Smooth muscle cell of the umbilical artery (primary cell): ENCODE measurements at places on chromosomes 4 and X. TPM values are rescaled to one million over a fixed set of nuclear protein-coding genes. Genes with fewer than 3 reads are reported as not detected.

AMTN gene
- not detected in 2 replicates for total RNA-seq

TRIM61 gene
- total RNA-seq, result 3.0 and 6.8 TPM in 2 replicates

THAP6 gene
- total RNA-seq, result 17.5 and 18.7 TPM in 2 replicates

RNF128 gene
- total RNA-seq, result 9.2 and 29.3 TPM in 2 replicates

TDO2 gene
- 5.4 and 13.7 TPM in 2 replicates for total RNA-seq

PAGE4 gene
- total RNA-seq, result not detected in 2 replicates

UGT2B17 gene
- not detected in 2 replicates for total RNA-seq

CCKAR gene
- 0.09 and 0.30 TPM in 2 replicates for total RNA-seq

UTP3 gene
- 21.7 and 27.9 TPM in 2 replicates for total RNA-seq

CT47C1 gene
- not detected in 2 replicates for total RNA-seq

FDCSP gene
- 0.59 TPM in 1 of 2 replicates, not detected in the other for total RNA-seq

GPR50 gene
- not detected in 2 replicates for total RNA-seq

CACNA1F gene
- not detected in 2 replicates for total RNA-seq

GPR119 gene
- total RNA-seq, result not detected in 2 replicates

ZBTB49 gene
- total RNA-seq, result 3.6 and 4.9 TPM in 2 replicates

PNMA6A gene
- 2.0 and 3.9 TPM in 2 replicates for total RNA-seq

ARFIP1 gene
- total RNA-seq, result 38.6 and 54.5 TPM in 2 replicates

TMEM165 gene
- 147 and 235 TPM in 2 replicates for total RNA-seq

RTL9 gene
- total RNA-seq, result under 0.01 and 0.37 TPM in 2 replicates

KIAA1210 gene
- not detected in 2 replicates for total RNA-seq

CLDN34 gene
- not detected in 2 replicates for total RNA-seq

VCX3B gene
- total RNA-seq, result not detected in 2 replicates

STARD8 gene
- total RNA-seq, result 0.59 and 4.0 TPM in 2 replicates

MAGEA3 gene
- not detected in 2 replicates for total RNA-seq
